ENCODE measurements at places on chromosomes 11 and 22.

GRCh38 chr22:30044881-30045493 lies 35.3 kb upstream of the HORMAD2 start:
- no peak for DNase-seq

DNA sequence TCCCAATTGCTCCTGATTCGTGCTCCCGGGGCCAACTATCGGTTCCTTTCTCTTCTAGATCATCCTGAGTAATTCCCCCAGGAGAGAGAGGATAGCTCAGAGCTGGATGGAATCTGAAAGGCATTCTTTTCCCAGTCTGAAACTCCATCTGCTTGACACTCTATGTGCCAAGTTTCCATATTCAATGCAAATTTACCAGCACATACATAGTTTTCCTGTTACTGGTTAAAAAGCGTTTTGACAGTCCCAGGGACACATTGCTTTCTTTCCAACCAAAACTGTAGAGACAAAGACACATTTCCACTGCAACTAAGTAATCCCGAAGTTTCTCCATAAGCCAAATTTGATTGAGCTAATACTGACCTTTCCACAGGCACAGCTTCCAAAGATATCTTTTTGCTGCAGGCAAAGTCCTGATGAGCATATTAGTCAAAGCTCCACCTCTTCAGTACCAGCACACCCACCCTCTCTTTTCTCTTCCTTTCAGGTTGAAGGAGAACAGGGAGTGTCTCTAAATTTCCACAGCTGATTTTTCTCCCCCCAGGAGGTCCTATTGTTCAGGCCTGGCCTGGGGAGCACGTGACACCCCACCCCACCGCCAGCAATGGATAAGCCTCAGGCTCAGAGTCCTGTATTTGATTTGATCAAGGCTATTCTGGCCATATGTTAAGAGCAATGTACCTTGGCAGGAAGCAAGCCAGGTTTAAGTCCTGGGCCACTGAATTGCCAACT lies 9.7 kb upstream of the ANKK1 start:
- no peak for DNase-seq

DNA sequence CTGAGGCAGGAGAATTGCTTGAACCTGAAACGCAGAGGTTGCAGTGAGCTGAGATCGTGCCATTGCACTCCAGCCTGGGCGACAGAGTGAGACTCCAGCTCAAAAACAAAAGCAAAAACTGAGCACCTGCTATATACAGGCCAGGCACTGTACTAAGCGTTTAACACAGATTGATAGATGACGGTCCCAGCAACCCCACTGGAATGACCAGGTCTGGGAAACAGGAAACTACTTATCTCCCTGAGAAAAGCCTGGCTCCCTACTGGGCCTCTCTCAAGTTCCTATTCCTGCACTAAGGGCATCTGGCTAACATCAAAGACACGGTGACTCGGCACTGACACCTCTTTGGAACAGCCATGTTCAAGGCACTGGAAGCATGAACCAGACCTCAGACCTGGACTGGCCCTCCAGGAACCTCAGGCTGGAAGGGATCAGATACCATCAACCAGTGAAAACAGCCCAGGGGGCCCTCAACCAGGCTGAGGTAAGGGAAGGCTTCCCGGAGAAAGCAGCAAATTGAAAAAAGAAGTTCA lies 16.6 kb downstream of the ARAP1 start:
- DNase-seq, result no peak

DNA sequence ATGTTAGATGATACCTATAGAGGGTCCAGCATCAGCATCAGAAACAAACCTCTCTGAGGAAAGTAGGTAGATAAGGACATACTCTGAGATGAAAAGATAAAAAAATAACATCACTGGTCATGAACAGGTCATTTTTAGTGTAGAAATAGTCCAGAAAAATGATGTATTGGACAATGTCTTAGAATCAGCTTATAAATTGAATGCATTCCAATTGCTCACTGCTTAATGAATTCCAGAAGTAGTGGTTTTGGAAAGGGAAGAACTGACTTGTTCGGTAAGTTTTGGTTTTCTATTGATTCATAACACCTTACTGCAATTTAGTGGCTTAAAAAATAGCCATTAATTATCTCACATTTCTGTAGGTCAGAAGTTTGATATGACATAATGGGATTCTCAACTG lies 929.5 kb upstream of the CCDC90B start:
- DNase-seq, result no peak

GRCh38 chr11:109972181-109972715 lies 120.9 kb upstream of the ZC3H12C start:
- DNase-seq, result no peak

GRCh38 chr11:134120143-134120850 lies 51.4 kb downstream of the JAM3 start:
- no peak for DNase-seq

DNA sequence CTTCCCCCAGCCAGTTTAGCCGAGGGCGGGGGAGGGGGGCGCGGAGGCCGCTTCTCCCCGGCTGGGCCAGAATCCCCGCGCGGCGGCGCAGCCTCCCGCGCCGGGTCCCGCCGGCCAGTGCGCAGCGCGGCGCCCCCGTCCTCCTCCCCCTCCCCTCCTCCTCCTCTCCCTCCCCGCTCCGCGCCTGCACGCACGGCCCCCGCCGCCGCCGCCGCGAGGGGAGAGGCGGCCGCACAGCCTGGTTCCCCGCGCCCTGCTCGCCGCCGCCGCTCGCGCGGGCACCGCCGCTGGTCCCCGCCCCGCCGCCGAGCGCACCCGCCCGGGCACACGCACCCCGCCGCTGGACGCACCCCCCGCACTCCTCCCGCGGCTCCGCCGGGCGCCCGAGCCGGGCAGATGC lies at the start of gene FLRT1:
FLRT1 (plus strand) TSS at position 356 of the 400 bp plus-strand sequence. CDS start 80,337 bp downstream, outside the sequence.
- no peak for DNase-seq

DNA sequence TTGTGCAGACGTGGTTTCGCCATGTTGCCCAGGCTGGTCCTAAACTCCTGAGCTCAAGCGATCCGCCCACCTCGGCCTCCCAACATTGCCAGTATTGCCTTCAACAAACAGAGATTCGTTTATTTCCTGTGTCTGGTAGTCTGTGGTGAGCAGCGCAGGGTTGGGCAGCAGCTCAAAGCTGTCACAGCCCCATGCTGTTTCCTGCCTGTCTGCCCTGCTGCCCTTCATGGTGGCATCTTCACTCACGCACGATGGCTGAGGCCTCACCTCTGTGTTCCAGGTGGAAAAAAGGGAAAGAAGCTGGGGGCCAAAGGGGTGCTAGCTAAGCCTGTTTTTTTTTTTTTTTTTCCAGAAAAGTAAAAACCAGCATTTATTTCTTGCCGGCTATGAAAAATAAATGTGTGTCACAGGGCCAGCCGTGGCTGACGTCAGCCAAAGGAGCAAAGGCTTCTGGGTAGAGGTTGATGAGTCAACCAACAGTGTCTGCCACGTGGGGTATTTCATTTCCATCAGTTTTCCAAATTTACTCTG lies 28.8 kb downstream of the TBC1D22A start:
- DNase-seq, result no peak

DNA sequence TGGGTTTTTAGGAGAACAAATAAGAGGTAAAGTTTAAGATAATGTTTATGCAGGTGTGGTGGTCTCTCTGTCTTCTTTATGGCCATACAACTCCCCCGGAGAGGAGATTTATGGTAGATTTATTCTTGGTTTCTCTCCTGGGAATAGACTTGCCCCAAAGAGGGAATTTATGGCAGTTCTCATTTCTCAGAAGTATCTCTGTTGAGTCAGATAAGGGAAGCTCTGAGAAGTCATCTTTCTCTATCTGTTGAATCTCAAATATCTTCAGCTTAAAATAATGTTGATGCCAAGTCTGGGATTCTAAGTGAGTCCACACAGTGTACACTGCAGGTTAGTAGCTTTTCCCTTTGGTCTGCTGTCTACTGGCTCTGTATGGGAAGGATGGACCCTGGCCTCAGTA lies 276.4 kb upstream of the PLET1 start:
- no peak for DNase-seq

DNA sequence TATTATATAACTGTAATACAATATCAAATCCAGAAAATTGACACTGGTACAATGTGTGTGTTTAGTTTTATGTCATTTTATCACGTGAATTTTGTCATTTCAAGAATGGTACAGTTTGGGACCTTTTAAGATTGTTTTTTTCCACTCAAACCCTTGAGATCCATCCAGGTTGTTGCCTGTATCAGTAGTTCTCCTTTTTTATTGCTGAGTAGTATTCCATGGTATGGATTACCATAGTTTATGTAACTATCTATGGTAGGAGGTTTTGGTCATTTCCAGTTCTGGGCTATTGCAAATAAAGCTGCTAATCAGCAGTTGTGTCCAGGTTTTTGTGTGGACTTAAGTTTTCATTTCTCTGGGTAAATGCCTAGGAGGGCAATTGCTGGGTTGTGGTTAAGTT lies 25.1 kb downstream of the EED start:
- DNase-seq, result no peak

- DNase-seq, result no peak
Measured at GRCh38 chr11:14625586-14626205, 17.9 kb upstream of the PDE3B start.

DNA sequence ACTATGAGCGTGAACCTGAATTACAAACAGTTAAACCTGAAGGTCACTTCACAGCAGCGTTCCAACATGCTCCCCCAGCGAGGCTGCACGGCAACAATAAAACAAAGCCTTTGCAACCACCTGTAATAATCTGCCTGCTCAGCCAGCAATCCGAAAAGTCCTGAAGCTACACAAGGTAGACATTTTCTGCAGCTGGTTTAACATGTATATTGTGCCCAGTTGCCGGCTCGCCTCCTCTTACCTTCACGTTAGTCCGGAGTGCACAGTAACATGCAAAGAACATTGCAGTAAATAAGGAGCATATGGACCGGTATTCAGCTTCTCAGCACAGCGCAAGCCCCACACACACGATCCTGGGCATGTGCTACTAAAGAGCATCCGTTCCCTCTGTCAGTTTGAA lies 704.3 kb downstream of the DLG2 start:
- DNase-seq, result peak; percentile 36

- DNase-seq, result no peak
Measured at GRCh38 chr11:689625-690024, 5.4 kb downstream of the DEAF1 start.

GRCh38 chr22:39277142-39277607 lies 32.4 kb upstream of the PDGFB start:
- DNase-seq, result no peak

DNA sequence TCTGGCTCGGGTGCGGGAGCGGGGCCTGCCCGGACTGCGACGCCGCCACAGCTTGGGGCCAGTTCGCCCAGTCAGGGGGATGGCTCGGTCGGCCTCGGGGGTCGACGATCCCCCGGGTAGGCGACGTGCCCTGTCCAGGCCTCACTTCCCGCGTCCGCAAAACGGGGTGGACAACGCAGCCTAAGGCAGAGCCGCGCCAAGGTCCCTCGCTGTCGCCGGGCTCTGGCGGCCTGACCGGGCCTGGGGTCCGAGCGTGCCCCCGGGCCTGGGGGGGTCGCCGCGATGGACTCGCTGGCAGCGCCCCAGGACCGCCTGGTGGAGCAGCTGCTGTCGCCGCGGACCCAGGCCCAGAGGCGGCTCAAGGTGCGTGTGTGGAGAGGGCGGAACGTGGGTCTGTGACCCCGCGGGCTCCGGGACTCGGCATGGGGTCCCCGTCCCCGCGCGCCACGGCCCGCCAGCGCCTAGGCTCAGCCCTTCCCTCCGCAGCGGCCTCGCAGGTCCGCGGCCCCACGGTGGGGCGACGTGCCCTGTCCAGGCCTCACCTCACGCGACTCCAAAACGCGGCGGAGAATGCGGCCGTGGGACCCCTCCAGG lies 4.2 kb downstream of the SEPTIN5 start:
- no peak for DNase-seq

DNA sequence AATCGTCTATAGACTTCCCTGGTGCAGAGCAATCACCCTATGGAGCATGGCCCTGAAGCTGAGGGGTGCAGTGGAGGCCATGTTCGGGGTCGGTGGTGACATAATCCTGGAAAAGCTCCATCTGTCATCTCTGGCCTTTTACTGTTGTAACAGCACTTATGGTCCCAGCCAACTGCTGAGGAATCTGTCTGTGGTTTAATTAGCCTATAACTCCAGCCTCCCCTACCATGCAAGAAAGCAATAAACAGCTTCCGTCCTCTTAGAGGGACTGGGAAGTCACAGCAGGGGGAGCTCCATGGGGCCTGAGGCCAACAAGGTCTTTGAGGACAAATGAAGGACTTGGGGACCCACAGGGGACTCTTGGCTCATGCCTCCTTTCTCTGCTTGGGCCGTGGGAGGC lies 159.1 kb upstream of the NECTIN1 start:
- no peak for DNase-seq

- DNase-seq, result no peak
Measured at GRCh38 chr11:62543680-62544444, 2.7 kb downstream of the AHNAK start.
